Stimulated activated CD8-positive, alpha-beta memory T cell treated with anti-CD3 and anti-CD28 coated beads, Interleukin-4, amount 100 ng/mL, for 4 hours (primary cell): ENCODE measurements at places on chromosomes 7 and 10.
A peak's percentile ranks its signal among the peaks of the same experiment; 100 is the strongest.

DNA sequence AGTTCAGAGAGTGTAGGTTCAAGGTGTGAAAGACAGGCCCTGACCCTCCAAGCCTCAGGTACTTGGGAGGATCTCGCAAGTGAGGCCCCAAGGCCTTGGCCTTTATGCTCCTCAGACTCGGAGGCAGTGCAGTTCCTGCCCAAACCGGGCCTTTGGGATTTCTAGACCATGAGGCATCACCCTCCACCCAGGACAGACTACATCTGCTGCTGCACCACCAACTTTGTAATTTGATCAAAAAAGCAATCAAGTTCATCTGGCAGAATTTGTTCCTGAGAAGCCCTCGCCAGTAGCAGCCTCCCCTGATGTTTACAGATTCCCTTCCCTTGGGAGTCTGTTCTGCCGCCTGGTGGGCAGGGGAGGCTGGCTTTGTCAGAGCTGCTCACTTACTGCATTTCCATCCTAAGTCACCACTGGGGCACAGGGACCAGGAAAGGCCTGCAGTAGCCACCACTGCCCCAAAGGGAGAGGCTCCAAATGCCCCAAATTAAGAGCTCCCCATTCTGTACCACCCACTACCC, 2.1 kb downstream of the CAMK2G start:
- DNase-seq: no peak

- DNase-seq: no peak
Measured at GRCh38 chr7:36966039-36966438, 241.7 kb upstream of the AOAH start.

DNA sequence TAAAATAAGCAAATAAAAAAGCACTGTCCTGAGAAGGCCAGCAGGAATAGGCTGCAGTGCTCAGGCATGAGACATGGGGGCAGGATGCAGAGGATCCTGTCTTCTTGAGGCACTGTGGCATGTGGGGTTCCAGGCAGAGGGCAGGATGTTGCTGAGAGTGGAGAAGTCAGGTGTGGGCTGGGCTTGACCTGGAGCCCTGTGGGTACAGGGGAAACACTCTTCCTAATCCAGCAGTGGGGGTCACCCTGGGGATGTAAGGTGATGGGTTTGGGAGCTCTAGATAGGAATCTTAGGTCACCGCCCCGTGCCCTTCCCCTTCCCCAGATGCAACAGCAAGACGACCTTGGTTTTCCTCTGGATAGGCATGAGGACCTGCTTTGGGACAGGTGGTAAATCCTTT, 13.6 kb downstream of the SUMF2 start:
- no peak for DNase-seq

GRCh38 chr10:73044378-73045285, 52.0 kb downstream of the P4HA1 start:
- no peak for DNase-seq

DNA sequence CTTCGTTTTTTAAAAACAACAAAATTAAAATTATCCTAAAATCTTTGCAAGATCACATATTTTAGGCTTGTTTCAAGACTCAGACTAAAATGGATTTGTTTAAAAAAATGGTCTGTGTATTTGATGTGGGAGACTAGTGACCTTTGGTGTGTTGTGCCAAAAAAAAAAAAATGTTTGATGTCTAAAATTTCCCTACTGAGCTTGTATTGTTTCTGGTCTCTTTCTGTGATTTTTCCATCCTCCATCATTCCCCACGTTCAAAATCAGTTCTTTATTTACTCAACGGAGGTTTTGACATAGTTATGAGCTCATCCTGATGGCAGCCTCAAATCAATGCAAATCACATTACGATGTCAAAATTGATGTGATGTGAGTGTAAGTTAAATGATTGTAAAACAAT, 326.2 kb downstream of the RNLS start:
- no peak for DNase-seq

DNA sequence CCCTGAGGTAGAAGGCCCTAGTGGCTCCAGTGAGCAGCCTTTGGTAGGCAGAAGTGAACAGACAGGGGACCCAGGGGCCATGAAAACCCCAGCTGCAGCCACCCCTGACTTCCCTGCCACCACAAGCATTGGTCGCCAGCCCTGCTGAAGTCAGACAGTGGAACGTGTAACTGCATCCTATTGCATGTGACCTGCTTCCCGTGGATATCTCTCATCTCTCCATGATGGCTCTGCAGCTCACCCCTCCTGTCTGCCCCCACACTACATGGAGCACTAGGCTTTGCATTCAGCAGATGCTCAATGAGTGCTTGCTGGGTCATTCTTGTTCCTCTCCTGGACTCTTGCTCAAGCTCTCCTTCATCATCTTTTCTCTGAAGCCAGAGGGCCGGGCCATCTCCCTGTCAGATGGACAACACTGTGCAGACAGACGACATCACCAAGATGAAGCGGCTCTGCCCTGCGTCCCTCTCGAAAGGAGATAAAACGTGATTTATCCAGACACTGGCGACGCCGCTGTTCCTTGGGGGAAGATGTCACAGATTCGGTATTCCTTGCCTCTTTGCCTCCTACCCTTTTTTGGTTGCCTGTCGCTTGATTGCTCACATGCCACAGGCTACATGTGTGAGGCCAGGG, 117.5 kb downstream of the SH3PXD2A start:
- DNase-seq: no peak

- DNase-seq: no peak
Measured at GRCh38 chr7:37208528-37208927, 240.1 kb downstream of the ELMO1 start.

GRCh38 chr10:5944389-5945189, 32.8 kb downstream of the IL15RA start:
- no peak for DNase-seq

DNA sequence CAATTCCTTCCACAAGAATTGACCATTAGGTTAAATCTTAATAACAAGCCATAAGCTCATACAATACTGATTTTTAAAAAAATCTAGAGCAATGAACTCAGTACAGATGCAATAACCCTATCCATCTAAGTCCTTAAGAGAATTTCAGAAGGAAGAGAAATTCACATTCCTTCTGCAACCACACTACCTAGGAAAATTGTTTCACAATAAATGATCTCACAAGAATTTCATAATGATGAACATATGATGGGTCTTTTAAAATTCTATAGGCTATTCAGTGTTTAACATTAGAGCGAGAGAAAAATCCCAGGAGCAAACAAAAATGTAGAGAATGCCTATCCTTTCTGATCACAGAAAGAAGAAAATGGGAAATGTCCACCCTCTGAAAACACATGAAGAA, 70.0 kb upstream of the MAGI2 start:
- no peak for DNase-seq

- DNase-seq: no peak
Measured at GRCh38 chr7:134029743-134030142, 97.4 kb upstream of the LRGUK start.

DNA sequence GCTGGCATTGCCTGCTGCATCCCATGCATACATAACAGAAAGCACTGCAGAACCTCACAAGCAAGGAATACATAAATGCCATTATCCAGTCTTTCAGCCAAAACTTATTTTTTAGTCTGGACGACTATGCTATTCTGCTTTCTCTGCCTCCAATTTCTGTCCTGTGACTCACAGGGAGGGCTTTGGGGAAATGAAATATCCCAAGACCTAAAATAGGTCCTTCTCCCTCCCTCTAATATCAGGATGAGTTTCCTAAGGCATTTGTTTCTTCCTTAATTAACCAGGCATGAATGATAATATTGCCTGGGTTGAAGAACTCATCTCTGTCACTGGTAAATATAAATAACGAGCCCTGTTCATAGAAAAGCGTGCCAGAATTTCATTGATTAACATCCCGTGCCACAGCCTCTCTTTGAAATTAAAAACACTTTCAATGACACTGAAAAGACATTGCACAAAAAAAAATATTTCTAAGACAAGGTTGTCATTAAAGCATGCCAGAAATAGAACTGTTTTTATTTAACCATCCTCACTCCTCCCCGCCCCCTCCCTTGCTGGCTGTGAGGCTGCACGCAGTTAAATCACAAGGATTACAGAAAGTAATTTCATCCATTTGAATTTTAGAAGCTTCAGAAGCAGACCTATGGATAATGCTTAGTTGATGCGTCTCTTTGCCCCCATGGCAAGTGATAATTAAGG, 103.0 kb upstream of the ANKRD1 start:
- no peak for DNase-seq

DNA sequence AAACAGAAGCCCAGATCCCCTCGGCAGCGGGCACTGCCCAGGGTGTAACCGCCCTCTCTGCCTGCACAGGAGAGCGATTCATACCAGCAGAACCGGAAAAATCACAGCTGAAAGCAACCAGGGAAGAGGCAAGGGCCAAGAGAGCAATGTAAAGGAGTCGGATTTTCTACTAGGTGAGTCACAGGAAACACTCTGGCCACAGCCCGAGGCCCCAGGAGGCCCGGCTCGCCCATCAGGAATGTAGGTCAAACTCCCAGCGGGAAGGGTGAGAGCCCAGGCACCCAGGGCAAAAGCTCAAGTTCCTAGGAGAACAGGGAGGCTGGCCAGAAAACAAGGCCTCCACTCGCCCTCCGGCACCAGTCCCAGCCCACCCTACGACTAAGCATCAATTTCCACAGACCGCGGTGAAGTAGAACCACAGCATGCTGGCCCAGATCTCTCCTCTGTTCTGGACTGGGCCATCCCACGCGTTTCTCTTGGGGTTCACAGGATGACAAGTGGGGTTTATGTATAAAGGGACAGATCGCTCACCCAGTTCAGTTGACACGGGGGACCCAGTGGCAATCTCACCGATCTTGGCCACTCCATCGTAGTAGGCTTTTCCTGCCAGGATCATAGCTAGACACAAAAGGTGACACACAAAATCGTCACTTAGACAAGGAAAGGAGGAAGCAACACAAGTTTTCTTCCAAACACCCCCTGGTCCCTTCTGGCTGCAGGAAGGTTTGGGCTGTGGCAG, 46.2 kb downstream of the BAIAP2L1 start:
- DNase-seq: no peak

DNA sequence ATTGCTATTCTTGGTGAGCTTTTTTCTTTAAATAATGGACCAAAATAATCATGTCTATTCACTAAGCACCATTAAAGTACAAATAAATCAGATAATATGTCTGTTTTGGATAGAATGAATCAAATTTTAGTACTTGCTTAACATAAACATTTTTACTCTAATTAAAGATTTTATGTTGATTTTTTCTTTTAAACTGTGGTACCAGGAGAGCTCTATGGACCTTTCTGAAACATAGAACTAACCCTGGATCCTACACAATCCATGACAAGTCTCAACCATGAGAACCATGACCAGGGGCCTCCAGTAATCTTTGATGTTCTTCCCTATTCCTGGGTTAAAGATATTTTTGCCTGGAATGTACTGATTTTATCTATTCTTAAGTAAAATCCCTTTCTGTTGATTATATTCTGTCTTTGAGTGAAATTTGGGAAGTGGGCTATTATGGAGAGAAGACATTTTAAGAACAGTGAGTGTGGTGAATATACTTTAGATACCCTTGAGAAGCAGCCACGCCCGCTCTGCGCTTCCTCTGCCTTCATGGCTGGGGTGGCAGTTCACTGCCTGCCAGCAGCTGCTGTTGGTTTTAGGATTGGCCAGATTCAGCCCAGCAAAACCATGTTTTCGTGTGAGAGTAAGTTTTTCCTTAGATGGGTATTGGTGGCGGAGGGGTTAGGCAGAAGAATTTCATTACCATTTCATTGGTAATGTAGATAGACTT, 42.2 kb upstream of the BHLHA15 start:
- no peak for DNase-seq

DNA sequence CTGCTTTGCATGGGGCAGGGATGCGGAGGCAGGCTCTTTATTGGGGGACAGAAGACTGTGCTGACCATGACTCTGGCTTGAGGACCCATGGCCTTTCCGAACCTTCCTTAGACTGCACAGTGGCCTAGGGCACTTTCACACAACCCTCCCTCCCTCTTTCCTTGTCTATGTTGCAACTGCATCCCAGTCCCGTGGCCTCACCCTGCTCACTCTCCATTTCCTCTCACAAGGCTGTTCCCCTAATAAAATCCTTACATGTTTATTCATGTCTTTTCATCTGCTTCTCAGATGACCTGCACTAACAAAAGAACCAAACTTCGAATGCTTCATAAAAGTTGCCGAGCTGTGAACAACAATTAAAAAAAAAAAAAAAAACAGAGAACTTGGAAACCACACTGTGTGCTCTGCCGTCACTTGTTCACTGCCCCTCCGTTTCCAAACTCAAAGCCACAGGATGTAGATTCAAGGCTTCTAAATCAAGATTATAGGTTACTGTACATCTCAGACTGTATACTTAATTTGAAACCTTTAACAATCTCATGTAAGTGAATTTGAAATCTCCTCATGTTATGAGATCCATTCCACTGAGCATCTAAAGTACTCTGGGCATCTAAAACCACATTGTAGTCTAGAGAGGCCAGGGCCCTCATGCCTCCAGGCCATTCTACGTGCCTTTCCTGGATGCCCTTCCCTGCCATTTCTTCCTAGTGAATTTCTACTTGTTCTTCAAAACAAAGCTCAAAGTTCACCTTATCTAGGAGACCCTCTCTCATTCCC, 265.9 kb downstream of the SNX13 start:
- DNase-seq: no peak

- DNase-seq: no peak
Measured at GRCh38 chr7:29194206-29194593, 375 bp upstream of the CHN2 start.

GRCh38 chr10:65312876-65313275, 1613.0 kb upstream of the LRRTM3 start:
- DNase-seq: no peak

DNA sequence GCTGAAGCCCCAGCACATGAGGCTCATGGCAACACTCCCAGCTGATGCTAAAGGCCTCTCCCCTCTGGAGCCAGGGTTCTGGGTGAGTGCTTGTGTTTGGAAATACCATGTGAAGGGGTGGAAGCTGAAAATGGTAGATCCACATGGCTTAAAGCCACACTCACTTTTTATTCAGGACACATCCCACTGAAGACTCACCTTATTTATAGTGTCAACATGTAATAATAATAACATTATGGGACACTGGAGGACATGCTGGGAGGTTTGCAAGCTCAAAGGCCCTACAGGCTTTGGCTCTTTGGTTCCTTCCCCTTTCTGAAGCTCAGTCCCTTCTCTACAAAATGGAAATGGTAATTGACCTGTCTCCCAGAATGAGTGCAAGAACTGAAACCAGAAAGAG, 318.0 kb downstream of the GRID1 start:
- DNase-seq: no peak

- no peak for DNase-seq
Measured at GRCh38 chr7:131633342-131633843, 77.0 kb upstream of the PODXL start.

- no peak for DNase-seq
Measured at GRCh38 chr10:77350134-77350533, 287.5 kb downstream of the KCNMA1 start.

DNA sequence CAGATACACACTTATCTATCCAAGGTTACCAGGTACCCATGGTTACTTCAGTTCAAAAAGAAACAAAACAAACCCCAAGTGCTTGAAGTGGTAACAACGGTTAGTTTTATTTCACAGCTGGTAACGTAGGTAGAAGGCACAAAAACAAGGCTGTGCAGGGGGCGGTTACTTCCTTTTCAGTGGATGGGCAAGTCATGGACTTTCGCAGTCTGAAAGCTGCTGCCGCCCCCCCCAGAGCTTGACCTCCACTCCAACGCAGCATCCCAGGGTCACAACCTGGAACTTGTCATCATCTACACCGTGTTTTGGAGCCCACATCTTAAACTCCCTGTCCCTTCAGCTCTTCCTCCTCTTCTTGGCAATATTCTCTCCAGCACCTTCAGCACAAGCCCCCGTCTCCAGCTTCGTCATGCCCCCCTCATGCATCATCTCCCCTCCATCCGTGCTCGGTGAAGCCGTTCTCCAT, 181.2 kb upstream of the ITGB1 start:
- DNase-seq: peak; percentile 35
